ENCODE measurements at places on chromosomes 4 and X.

GRCh38 chr4:17823871-17824669, 13.3 kb downstream of the NCAPG start:
- no peak for DNase-seq

DNA sequence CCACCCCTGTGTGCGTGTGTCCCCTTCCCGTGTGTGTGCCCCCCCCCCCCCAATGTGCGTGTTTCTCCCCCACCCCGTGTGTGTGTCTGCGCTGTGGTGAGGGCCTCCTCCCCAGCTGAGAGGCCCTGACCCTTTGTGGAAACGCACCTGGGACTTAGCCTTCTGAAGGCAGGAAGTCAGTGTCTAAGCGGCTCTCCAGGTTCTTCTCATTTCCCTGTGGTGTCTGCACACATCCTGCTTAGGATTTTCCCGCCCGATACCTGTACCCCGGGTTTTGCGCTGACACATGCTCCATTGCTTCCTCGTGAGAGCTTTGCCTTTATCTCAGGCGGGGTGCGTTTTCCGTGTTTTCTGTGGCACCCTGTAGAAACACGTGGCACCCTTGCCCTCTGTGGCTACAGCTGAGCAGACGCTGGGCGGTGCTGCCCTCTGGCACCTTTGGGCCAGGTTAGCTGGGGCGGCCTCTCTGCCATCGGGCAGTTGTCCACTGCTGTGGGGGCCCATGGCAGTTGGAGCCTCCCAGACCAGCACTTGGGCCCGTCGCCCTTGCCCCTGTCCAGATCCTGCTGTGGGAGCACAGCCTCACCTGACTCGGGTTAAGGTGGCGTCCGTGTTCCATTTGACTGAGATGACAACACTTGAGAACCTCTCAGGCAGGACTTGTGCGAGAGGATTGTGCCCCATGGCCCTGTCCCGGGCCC, 26.3 kb downstream of the MAEA start:
- no peak for DNase-seq

GRCh38 chrX:149372866-149373265, 132.2 kb downstream of the IDS start:
- DNase-seq: no peak

DNA sequence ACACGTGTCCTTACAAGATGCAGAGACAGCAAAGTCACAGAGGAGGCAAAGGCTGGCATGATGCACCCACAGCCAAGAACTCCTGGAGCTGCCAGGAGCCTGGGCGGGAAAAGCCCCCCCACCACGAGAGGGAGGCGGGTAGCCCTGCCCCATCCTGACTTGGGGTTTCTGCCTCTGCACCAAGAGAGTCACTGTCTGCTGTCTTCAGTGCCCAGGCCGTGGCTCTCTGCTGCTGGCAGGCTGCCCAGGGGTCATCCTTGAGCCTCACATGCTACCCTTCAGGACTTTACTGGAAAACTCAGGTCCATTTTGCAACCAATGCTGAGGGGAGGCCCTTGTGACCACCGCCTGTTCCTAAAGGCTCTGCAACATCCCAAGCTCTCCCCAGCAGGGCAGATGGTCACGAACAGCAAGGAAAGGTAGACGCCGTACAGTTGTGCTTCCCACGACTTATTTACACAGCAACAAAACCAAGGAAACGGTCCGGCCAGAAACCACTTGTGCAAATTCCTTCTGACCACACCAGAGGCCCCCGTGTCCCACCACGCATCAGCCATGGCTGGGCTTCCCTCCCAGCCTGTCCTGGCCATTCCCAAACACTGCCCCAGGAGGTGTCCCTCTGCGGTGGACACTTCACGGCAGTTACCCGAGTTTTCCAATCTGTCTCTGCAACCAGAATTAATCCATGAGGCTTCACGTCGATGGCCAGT, 56.9 kb downstream of the ACOX3 start:
- no peak for DNase-seq

DNA sequence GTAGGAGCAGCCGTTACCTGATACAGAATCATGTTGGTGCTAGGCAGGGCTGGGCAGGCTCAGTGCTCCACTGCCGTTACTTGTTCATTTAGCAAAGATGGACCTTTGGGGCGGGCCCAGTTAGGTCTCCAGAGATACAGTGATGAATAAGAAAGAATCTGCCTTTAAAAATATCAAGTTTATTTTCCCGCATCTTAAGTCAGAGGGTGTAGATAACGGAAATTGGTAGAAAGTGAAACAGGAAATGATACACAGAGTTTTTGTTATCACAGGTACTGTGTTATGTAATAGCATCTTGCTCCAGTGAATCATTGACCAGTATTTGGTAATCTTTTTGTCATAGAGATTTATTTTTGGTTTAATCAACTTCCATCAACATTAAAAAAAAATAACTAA, 5.5 kb downstream of the TMEM131L start:
- DNase-seq: no peak

DNA sequence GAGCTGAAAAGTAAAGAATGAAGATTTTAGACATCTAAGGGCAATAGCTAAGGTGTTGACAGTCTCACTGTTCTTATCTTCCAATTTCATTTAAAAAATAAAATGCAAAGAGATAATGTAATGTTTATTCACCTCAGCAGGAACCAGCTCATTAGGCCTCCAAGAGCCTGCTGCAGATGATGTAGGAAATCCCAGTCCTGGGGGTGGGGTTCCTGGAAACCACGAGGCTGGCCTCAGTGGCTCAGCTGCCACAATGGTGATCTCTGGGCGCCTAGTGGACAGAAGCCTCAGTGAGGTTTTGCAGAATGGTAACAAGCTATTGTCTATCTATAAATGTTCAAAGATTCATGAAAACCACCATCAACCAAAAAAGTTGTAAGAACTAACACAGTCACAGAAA, 77.3 kb downstream of the RPS3A start:
- no peak for DNase-seq

- DNase-seq: no peak
These were observed 59.9 kb upstream of the IBSP start for GRCh38 chr4:87739494-87739893.

DNA sequence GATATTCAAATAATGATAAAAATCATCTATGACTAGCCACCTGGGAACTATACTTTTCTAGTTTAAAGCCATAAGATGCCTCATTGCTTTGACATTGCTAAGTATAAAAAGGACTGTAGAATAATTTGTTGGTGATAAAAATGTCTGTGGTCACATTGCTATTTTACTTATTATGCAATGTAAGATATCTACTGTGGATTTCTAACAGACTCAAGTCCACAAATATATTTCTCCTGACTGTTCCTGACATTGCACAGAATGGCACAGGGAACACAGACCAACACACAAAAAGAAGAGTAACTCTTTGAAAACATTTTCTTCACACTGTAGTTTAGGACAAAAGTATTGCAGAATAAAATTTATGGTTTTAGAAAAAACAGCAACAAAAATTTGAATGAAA, 2.2 kb upstream of the TMPRSS11E start:
- no peak for DNase-seq

DNA sequence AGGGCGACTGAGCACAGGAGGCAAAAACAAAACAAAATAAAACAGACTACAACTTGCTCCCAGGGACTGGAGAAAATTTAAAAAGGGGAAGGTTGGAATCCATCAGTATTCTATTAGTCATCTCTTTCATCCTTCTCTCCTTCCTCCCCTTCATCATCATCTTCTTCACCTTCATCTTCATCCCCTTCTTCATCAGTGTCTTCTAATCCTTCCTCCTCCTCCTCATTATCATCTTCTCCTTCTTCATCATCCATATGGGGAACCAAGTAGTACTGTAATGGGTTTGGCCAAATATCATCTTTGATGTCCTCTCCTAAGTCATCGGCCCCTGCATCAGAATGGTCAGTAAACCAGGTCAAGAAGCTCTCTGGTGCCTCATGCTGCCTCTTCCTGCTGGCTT, 6.9 kb upstream of the MCUB start:
- no peak for DNase-seq

GRCh38 chr4:86497980-86498862, 95.9 kb upstream of the PTPN13 start:
- DNase-seq: peak; percentile 63

Measured in cerebellar cortex (tissue), 1 donor.